ENCODE measurements at places on chromosomes 7 and 10. TPM values are rescaled to one million over a fixed set of nuclear protein-coding genes. Genes with fewer than 3 reads are reported as not detected.

Gene TMEM213
- not detected for total RNA-seq

Gene ELOVL3
- total RNA-seq, result 0.22 TPM

Gene CHST15
- total RNA-seq, result 0.28 TPM

Gene SLC13A4
- total RNA-seq, result not detected

Gene GPER1
- 0.26 TPM for total RNA-seq

Gene HGF
- not detected for total RNA-seq

Gene FGFBP3
- total RNA-seq, result 3.0 TPM

Gene ZFAND2A
- total RNA-seq, result 33.2 TPM

Gene AOAH
- 26.8 TPM for total RNA-seq

Gene BEND7
- total RNA-seq, result not detected
